T-cell (primary cell): ENCODE measurements at places on chromosomes 5 and 9.
A peak's percentile ranks its signal among the peaks of the same experiment; 100 is the strongest.

DNA sequence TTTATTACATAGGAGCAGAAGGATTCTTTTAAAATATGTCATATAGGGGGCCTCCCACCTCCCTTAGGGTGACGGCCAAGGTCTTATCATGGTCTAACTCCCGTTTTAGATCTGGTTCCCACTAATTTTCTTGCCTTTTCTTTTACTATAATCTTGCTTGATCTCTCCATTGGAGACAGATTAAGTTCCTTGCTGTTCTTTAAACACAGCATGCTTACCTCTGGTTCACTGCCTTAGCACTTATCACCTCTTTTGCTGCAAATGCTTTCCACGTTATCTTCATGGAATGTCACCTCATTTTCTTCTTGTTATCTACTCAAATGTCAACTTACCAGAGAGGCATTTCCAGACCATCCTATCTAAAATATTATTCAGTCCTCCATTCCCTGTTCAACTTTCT is 1047.6 kb downstream of the TLE4 start:
- DNase-seq: no peak

- DNase-seq: no peak
Measured at GRCh38 chr5:103923616-103924168, 361.1 kb upstream of the NUDT12 start.

DNA sequence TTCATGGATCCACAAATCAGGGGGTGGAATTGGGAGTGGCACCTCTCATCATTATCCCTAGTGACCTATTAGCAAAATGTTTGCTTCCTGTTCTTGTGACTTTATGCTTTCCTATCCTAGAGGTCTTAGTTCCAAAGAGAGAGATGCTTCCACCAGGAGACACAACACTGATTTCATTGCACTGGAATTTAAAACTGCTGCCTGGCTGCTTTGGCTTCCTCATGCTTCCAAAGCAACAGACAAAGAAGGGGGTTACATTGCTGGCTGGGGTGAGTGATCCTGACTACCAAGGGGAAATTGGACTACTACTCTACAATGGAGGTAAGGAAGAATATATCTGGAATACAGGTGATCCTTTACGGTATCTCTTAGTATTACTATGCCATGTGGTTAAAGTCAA is 69.2 kb upstream of the SH3GL2 start:
- no peak for DNase-seq

GRCh38 chr9:117464941-117465616 is 50.2 kb upstream of the ASTN2 start:
- no peak for DNase-seq

DNA sequence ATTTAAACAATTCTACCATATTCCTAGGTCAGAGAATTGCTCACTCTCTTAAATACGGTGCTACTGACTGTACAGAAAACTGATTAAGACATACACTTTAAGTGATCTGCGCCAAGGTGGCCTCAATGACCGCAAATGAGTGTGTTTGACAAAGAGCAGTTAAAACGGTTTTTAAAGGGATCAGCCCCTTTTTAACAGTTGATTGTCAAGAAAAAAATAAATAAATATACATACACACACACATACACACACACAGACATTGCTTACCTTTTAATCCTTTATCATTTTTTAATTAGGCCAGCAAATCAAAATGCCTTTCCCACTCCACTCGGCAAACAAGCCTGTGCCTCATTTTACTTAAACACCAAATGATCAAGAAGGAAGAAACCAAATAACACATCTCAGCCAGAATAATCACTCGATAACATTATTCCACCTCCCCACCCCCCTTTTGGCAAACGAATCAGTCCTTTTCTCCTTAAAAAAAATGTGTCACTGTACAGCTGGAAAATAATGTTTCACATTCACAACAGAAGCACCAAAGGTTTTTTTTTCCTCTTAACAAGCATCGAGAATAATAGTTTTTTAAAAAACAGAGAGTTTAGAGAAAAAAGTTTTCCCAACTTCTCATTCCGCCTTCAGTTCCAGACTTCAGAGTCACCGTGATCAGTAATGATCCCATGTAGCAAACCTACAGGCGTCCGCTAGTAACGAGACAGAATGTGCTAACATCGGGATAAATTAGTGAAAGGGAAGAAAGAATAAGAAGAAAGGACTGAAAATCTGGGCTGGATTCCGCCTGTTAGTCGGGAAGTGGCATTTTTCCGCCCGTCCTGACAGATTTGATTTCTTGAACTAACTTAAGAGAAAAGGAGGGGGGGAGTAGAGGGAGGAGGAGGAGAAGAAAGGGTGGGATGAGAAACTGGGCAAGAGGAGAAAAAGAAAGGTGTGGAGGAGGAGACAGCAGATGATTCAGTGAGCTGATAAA is at the start of gene ZNF608:
Gene ZNF608 (minus strand): TSS at position 712 of the 988 bp plus-strand sequence. CDS start 1,650 bp downstream, outside the sequence.
- no peak for DNase-seq

- DNase-seq: peak; percentile 8
Measured at GRCh38 chr9:120710110-120710981, 3.9 kb downstream of the MEGF9 start.

DNA sequence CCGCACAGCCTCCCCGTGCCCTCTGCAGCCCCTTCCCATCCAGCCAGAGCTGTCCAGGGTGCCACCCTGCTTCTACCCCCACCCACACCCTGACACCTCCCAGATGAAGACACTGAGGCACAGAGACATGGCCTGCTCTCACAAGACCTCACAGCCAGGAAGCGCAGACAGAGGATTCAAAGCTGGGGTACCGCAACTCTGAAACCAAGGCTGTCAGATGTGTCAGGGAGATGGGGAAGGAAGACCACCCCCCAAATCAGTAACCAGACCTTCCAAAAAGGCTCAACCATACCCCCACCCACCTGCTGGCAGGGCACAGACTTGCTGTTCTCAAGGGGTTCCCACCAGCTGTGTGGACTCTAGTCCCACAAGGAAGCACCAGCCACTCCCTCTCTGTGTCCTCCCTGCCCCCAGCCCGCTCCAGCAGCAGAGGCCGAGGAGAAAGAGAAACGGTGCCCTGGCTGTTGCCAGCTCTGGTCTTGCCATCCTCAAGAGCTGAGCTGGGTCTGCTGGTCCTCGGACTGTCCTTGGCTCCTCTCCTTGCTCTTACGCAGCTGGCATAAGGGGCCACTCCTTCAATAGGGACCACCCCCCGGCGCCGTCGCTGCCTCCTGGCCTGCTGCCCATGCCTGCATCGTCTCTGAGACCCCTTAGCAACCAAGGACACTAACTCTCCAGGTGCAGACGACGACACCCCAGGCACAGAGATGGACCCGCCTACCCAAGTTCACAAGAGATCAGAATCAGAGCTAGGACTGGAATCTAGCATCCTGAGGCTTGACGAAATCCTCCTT is 699 bp downstream of the AKNA start:
- DNase-seq: no peak

- no peak for DNase-seq
Measured at GRCh38 chr5:156052656-156053055, 274.3 kb upstream of the SGCD start.

DNA sequence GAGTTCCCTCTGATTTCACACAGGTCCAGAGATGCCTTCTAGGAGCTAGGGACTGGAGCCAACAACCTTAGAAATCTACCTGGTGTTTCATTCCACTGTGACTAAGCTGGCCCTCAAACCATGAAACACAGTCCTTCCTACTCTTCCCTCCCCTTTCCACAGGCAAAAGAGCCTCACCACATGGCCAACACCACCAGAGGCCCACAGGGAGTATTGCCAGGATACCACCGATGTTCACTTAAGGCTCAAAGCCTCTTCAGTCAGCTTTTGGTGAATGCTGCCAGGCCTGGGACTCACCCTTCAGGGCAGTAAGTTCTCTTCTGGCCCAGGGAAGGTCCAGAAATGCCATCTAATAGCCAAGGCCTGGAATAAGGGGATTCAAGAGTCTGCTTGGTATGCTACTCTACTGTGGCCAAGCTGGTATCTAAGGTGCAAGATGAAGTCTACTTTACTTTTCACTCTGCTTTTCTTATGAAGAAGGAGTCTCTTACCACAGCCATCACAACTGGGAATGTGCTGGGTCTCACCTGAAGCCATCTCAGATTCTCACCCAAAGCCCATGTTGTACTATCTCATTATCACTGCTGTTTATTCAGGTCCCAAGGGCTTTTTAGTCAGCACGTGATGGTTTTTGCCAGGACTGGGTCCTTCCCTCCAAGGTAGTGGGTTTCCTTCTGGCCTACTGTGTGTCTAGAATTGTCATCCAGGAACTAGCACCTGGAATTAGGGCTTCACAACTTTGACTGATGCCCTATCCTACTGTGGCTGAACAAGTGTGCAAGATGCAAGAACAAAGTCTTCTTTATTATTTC is 1018.4 kb downstream of the TAF11L14 start:
- DNase-seq: no peak
